ENCODE measurements at places on chromosomes 3 and 15. TPM values are rescaled to one million over a fixed set of nuclear protein-coding genes. Genes with fewer than 3 reads are reported as not detected.

GRCh38 chr15:62931650-62932049 lies 110.9 kb upstream of the TPM1 start:
- DNase-seq, result no peak

CATSPER2 gene
- total RNA-seq, result 0.82 TPM

GOLGA8J gene
- total RNA-seq, result not detected

DNA sequence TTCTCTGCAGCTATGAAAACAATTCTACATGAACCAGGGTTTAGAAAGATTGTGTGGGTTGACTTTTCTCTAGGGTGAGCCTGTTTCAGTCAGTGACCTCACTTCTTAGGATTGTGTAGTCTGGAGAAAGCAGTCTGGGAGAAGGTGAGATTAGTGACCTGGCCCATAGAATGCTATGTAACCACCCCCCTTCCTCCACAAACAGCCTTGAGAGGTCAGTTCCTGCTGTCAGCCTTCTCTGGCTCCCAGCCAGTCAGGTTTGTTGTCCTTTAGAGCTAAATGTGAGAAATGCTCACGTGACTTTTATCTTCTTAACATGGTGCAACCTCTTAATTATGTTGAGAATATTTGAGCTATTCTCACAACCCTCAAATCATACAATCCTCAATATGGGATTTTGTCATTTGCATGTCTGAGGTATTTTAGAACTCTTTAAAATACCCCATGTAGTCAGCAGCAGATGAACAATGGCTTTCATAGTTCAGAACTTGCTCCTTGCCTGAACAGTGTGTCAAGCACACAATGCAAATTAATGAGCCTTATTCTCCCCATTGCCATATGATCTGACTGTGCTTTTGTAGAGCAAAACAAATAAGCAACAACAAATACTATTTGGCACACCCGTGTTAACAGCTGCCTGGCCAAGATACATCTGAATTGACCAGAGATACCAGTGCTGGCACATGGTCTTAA lies 311.6 kb downstream of the CNTN6 start:
- DNase-seq, result no peak

DNA sequence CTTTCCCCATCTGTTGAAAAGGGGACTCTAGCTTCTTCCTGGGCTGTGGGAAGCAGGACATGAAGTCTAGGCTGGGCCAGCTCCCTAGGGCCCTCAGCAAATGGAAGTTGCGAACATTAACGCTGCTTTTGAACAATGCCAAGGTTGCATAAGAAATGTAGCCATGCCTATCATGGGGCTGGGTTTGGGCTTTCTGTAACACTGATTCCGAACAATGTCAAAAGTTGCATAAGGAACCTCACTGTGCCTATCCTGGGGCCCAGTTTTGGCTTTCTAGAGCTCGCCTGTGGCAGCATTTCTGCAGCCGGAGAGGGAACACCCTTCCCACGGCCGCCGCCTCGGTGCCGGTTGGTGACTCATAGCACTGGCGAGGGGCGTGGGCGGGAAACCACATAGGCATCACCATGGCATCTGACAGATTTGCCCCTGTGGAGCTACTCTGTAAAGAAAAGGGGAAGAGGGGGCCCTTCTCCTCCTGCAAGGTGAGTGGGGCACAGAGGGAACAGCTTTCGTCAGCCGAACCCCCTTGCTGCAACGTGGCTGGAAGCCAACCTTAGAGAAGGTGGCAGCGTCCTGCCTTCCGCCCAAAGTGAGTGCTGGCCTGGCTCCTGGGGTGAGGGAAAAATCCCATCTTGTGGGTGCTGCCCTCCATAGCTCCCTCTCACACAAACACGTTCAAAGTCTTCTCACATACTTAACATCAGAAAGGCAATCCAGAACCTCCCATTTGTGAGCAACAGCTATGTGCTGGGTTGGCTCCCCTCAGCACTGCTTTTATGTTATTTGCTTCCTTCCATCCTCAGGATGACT lies 46.6 kb upstream of the ATP2B2 start:
- peak; percentile 49 for DNase-seq

DNA sequence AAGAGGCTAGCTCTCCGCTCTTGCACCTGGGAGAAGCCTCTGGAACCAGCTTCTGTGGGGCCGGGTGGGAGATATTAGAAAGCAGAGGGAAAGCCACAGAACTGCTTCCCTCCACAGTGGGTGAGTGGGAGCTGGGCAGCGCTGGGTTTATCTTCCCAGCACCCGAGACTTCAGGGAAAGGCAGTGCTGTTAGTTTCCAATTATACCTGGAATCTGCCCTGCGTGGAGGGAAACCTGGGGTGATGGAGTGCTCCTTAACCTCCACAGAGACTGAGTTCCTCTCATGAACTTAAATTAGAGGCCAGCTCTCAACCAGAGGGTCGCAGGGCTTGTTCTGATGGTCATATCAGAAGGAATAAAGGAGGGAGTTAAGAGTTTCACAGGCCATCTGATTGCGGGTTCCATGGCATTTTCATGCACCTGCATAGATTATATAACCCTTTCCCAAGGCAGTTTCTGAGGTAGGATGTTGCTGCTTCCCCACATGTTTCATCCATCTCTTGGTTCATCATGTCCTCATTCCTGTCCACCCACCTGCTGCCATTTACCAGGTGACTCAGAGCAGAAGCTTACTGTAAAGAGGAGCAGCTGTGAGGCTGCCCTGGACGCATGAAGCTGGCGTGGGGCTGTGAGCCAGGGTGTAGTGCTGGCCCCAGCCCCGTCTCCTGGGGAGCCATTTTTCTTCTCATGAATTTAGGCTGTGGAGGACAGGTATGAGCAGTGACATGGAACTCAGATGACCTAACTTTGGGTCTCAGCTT lies 42.5 kb downstream of the CA12 start:
- no peak for DNase-seq

- no peak for DNase-seq
These were observed 41.3 kb downstream of the SCN5A start for GRCh38 chr3:38608086-38608775.

- no peak for DNase-seq
These were observed 215.2 kb downstream of the PCCB start for GRCh38 chr3:136465296-136465695.

CYP1A2 gene
- not detected for total RNA-seq

IMPG2 gene
- 0.20 TPM for total RNA-seq

DNA sequence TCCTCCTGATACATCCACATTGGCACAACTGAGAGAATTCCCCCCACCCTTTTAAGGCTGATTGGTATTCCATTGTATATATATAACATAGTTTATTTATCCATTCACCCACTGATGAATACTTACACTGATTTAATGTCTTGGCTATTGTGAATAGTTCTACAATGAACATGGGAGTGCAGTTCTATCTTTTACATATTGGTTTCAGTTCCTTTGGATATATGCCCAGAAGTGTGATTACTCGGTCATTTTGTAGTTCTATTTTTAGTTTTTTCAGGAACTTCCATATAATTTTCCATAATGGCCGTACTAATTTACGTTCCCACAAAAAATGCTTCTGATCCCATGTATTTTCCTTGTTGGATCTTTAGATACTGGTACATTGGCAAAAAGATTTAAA lies 135.3 kb downstream of the FMN1 start:
- DNase-seq, result no peak

USP50 gene
- not detected for total RNA-seq

DNA sequence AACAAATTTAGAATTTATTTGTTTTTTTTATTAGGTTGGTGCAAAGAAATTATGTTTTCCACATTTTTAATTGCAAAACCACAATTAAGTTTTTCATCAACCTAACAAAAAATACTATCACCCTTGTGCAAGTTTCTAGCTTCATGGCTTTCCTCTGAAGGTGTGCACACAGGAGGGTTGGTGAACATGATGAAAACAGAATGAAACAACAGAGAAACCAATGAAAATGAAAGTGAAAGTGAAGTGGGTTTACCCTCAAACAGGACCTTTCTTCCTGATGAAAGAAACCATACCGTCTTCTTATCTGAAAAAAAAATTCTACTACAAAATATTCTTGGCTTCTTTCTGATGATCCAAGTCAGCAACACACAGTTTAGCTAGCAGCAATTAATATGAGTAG lies 71.9 kb upstream of the FEZF2 start:
- DNase-seq, result no peak

WDR93 gene
- total RNA-seq, result not detected

DNA sequence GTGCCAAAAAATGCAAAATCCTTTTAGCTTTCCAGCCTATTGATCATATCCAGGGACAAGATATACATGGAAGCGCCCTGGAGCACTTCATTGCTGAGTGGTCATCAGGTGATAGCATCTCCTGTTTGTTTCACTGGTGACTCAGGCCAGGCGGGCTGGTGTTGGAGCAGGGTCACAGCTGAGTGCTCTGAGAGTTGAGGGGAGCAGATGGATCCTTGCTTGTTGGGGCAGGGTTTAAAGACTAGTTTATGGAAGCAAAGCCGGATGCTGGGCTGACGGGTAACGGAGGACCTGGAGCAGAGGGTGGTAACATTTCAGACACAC lies 405.0 kb upstream of the TPM1 start:
- DNase-seq, result no peak

ZNF774 gene
- total RNA-seq, result 4.9 TPM

GOLGA8K gene
- total RNA-seq, result 0.74 TPM

DNA sequence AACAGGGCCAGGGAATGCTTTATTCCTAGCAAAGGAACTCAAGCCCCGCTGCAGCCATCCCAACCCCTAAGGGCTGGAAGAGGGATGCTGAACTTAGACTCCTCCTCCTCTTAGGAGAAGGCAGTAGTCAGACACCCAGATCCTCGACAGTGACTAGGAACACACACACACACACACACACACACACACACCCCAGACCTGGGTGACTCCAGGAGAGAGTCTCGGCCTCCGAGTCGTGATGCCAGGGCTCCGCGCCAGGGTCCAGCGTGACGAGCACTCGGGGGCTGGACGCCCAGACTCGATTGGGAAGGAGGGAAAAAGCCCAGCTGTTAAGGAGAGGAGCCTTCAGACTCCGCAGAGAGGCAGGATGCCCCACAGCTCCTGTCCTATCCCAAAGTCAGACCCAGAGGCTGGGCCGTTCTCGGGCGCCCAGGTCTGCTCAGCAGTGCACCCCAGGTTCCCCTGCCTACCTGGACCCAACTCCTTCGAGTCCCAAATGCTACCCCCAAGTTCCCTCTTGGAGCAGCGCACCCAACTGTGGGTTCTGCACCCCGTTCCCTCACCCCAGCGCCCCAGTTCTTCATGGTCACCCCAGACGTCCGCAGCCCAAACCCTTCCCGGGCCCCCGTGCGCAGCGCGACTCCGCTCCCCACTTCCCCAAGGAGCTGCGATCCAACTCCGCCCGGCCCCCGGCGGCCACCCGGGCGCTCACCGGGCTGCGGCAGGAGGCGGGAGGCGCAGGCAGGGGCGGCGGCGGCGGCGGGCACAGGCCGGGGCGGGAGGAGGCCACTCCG lies 421 bp downstream of the BMF start:
- DNase-seq, result peak; percentile 84

- no peak for DNase-seq
These were observed 327.4 kb upstream of the LRRFIP2 start for GRCh38 chr3:37501571-37502313.

DNA sequence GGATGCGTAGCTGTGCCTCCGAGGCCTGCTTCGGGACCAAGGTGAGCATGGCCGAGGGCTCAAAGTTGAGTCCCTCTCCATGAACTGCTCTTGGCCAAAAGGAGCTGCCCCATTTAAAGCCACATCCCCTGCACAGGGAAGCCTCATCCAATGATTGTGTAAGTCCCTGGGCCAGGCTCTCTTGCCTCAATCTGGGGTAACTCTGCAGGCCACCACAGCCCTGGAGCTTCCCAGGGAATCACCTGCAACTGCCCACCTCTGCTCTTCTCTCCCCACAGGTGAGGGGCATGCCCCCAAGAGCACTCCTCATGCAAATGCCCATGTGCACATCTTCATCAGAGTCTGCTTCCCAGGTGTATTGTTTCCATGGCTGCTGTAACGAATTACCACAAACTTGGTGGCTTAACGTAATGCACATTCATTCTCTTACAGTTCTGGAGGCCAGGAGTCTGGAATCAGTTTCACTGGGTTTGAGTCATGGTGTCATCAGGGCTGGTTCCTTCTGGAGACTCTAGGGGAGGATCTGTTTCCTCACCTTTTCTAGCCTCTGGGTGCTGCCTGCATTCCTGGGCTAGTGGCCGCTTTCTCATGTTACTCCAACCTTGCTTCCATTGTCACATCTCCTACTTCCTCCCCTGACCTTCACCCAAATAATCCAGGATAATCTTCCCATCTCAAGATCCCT lies 25.0 kb upstream of the LOXL1 start:
- no peak for DNase-seq

DNA sequence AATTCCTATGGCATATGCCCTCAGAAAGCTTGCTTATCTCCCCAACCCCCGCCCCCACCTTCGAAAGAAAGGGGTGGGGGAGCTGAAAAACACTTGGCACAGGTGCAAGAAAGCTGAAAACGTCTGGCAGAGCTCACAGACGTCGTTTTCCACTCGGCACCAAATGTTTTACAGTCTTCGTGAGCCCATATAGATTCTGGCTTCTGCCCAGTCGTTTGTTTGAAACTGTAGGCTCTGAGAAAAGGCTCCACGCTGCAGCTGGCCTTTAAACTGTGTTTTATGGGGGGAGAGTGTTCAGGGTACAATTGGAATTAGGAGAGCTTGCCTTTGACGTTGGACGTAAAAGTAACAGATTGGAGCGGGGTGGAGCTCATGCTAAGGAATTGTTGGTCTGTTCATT lies 130.3 kb downstream of the MDFIC2 start:
- no peak for DNase-seq

- DNase-seq, result no peak
These were observed 22.7 kb upstream of the ATP2B2 start for GRCh38 chr3:10528046-10528445.

DNA sequence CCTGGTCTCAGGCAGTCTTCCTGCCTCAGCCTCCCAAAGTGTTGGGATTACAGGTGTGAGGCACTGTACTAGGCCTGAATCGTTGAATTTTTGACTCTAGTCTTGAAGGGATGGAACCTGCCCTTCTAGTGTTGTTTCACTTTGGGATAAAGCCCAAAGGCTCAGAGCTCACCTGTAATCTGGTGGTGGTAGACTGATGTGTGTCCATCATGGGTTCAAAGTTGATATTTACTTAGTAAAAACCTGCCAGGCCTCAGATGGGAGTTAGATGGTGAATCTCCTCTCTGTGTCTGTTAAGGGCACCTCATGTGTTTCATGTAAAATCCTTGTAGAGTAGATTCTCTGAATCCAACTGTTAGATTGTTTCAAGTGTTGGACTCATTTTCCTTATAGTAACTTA lies 41.1 kb downstream of the FNDC3B start:
- DNase-seq, result no peak

ST3GAL6 gene
- 27.0 TPM for total RNA-seq

- DNase-seq, result no peak
These were observed 25.7 kb downstream of the TYRO3 start for GRCh38 chr15:41584636-41585126.

DNA sequence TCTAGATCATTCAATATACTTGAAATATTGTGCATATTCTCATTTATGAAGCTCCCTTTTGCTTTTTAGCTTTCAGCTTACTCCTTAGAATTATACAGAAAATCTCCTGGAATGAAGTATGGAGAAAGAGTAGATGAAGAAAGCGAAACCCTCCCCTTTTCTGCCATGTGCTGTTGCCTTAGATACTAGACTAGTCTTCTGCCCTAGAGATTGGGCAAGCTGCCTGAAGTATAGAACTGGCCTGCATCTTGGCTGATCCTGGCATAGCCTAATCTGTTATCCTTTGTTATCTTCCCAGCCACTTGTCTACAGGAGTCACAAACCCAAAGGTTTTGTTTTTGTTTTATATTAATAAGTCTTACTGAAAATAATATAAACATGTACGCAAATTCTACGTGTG lies 138.8 kb downstream of the RBPMS2 start:
- no peak for DNase-seq
